ENCODE measurements at places on chromosomes 12 and 14.

DNA sequence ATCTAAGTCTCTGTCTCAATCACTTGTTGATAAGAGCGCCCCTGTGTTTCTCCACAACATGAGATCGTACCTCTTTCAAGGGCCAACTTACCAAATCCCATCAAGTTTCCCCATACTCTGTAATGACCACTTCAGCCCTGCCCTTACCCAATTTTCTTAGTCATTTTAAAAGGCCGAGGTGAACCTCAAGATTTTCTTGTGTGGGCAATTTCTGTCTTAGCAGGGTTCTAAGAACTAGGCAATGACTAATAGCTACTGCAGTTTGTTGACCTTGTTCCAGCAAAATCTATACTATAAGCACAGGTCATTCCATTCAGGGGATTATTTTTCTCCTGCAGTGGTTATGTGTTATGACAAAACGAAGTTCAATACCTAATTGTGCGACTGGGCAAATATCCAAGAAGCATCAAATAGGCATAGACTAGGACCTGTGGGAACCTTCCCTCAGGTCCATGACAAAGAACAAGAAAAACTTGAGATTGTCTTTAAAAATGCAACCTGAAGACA is 359.8 kb downstream of the PCNX1 start:
- peak; percentile 31 for DNase-seq

- peak; percentile 55 for DNase-seq
These were observed 35.6 kb downstream of the KRT76 start for GRCh38 chr12:52741375-52742195.

- DNase-seq = no peak
These were observed 58.3 kb downstream of the OTOGL start for GRCh38 chr12:80157645-80158044.

- DNase-seq = no peak
These were observed 478 bp downstream of the RITA1 start for GRCh38 chr12:113186033-113186365.

Measured in stimulated activated CD4-positive, alpha-beta T cell treated with anti-CD3 and anti-CD28 coated beads, Interleukin-12 subunit alpha, Interleukin-12 subunit beta, amount 100 ng/mL, for 48 hours (primary cell).